Large intestine (tissue), 12 donors: ENCODE measurements at places on chromosomes 6 and 20. TPM values are rescaled to one million over a fixed set of nuclear protein-coding genes. Genes with fewer than 3 reads are reported as not detected.

GRCh38 chr6:128397996-128398395 lies 122.4 kb downstream of the PTPRK start:
- no peak overlapping the region for H3K27ac ChIP-seq
- H3K36me3 ChIP-seq, result peaks cover 6% of the 10 kb centered on the region
- H3K27me3 ChIP-seq, result no peaks in the 10 kb centered on the region
- no peaks in the 10 kb centered on the region for H3K4me1 ChIP-seq
- no peak overlapping the region for H3K4me3 ChIP-seq
- DNase-seq, result no peak

GRCh38 chr20:17969884-17970409 lies 1.1 kb downstream of the MGME1 start:
- peak overlapping the region; percentile 93 for H3K4me3 ChIP-seq
- peak overlapping the region; percentile 99 for H3K27ac ChIP-seq
- DNase-seq, result peak; percentile 80
- peaks cover 6% of the 10 kb centered on the region for H3K4me1 ChIP-seq

GRCh38 chr20:13302647-13303450 lies 81.8 kb downstream of the ISM1 start:
- peak overlapping the region; percentile 54 for H3K27ac ChIP-seq
- H3K4me1 ChIP-seq, result peaks cover 16% of the 10 kb centered on the region

DNA sequence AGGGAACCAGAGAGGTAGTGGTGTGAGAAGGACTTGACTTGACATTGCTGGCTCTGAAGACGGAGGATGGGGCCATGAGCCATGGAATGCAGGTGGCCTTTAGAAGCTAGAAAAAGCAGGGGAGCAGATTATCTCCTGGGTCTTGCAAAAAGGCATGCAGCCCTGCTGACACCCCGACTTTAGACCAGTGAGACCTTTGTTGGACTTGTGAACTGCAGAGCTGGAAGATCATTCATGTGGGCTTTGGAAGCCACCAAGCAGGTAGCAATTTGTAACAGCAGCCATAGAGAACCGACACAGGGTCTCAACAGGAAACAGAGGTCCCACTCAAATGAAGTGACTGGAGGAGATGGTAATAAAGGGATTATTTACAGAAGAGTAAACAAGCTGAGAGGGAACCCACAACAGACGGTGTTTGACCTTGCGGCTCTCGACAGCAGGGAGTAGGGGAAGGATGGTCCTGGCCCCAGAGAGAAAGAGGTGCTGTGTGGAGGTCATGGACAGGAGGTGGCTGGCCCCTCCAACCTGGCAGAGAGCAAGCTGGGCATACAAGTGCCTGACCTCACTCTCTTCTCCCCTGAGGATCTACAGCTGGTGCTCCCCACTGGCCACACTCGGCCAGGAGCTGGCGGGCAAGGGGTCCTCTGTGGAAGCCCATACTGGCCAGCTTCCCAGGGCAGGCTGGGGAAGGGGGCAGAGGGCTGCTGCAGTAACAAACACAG lies 43.9 kb downstream of the SLC22A23 start:
- peaks cover 57% of the 10 kb centered on the region for H3K4me1 ChIP-seq
- H3K27ac ChIP-seq, result no peak overlapping the region
- no peaks in the 10 kb centered on the region for H3K27me3 ChIP-seq
- peaks cover 14% of the 10 kb centered on the region for H3K36me3 ChIP-seq
- no peak overlapping the region for H3K4me3 ChIP-seq
- no peak for DNase-seq

DNA sequence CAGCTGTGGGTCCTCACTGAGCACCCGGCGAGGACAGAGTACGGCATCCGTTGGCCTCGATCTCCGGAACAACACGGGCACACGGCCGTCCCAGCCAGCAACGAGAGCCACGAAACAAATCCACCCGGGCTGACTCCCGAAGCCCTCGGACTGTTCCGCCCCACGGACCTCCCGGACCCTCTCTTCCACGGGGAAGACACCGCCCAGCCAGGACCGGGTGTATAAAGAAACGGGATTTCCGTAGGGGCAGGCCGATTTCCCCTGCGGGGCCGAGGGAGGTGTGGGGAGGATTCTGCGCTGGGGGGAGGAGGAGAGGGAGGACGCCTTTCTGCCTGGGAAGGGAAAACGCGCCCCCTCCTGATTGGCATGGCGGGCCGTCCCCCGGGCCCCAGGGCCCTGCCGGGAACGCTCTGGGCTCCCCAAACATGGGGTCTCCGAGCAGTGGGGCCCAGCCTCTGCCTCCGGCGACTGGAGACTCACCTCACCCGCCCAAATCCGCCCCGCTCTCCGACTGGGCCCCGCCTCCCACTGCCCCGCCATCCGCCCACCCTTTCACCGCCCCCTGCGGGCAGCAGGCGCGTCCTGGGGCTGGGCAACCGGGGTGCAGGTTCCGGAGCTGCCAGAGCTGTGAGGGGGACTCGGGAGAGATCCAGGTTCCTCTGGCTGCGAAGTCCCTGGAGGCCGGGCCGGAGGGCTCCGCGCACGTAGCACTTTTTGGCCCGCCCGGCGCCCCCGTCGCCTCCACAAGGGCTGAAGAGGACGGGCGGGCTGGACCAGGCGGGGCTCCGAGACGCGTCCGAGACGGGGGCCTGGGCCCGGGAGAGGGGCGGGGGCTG lies 679 bp upstream of the PPDPF start:
- DNase-seq, result no peak
- peaks cover 16% of the 10 kb centered on the region for H3K36me3 ChIP-seq
- H3K27ac ChIP-seq, result peak overlapping the region; percentile 65
- H3K27me3 ChIP-seq, result peaks cover 28% of the 10 kb centered on the region

DNA sequence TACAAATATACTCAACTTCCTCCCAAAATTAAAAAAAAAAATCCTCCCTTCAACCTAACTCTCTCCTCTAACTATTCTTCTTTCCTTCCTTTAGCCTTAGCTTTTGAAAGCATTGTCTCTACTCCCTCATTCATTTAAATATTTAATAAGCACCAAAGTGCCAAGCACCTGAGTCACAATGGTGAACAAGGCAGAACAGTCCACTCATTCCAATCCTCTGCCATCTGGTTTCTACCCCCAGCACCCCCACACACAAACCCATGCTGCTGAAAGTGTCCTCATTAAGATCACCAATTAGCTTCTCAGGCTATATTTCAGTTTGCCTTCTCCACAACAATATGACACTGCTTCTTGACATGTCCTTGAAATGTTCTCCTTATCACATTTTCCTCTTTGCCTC lies 76.3 kb downstream of the DTNBP1 start:
- H3K27me3 ChIP-seq, result no peaks in the 10 kb centered on the region
- no peak for DNase-seq
- H3K4me3 ChIP-seq, result no peak overlapping the region

- peaks cover 12% of the 10 kb centered on the region for H3K36me3 ChIP-seq
- H3K27ac ChIP-seq, result no peak overlapping the region
- no peaks in the 10 kb centered on the region for H3K27me3 ChIP-seq
- H3K4me3 ChIP-seq, result no peak overlapping the region
- no peaks in the 10 kb centered on the region for H3K4me1 ChIP-seq
- DNase-seq, result no peak
These were observed 22.9 kb downstream of the GTF2H5 start for GRCh38 chr6:158191032-158191431.

GRCh38 chr6:117906958-117907600 lies at the start of gene SLC35F1:
SLC35F1 (plus strand) TSS chr6:117907264.
- peak; percentile 48 for DNase-seq
- H3K27ac ChIP-seq, result no peak within 1 kb of the TSS
- H3K36me3 ChIP-seq, result no peaks in the 10 kb centered on the region
- peaks cover 42% of the 10 kb centered on the region for H3K27me3 ChIP-seq
- H3K4me1 ChIP-seq, result no peaks in the 10 kb centered on the region
- peak within 1 kb of the TSS; percentile 45 for H3K4me3 ChIP-seq

GRCh38 chr6:63997734-63998133 lies 362.1 kb downstream of the PHF3 start:
- H3K36me3 ChIP-seq, result no peaks in the 10 kb centered on the region
- no peak overlapping the region for H3K27ac ChIP-seq
- H3K4me1 ChIP-seq, result no peaks in the 10 kb centered on the region
- H3K4me3 ChIP-seq, result no peak overlapping the region
- no peak for DNase-seq

DNA sequence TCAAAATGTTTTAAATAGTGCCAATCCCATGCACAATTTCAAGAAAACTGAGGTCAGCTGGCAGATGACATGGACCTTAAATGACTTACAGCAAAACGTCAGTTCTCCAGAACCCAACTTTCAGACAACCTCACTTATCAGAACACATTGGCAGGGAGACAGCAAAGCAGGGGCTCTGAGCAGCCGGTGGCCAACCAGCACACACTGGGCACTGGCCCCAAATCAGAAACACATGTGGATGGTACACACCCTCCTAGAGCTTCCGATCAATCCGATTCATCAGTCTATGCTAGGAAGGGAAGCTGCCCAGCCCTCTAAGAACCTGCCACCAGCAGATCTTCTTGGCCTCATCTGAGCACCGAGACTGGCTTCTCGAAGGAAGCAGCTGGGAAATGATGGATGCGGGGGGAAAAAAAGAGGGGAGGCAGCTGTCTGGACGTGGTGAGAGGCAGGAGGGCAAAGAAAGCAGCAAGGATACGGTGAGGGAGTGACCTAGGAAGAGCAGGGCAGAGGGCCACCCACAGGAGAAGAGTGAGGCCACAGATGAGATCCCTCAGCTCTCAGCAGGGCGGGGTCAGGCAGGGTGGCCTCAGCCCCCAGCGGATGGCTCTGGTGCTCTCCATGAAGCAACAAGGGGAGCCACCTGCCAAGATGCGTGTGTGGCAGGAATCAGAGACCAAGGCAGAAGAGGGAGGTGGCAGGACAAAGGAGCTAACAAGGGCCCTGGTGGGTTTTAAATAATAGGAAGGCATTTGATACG lies 32.9 kb downstream of the TAF4 start:
- H3K4me3 ChIP-seq, result no peak overlapping the region
- DNase-seq, result no peak
- no peaks in the 10 kb centered on the region for H3K36me3 ChIP-seq
- H3K4me1 ChIP-seq, result no peaks in the 10 kb centered on the region

DNA sequence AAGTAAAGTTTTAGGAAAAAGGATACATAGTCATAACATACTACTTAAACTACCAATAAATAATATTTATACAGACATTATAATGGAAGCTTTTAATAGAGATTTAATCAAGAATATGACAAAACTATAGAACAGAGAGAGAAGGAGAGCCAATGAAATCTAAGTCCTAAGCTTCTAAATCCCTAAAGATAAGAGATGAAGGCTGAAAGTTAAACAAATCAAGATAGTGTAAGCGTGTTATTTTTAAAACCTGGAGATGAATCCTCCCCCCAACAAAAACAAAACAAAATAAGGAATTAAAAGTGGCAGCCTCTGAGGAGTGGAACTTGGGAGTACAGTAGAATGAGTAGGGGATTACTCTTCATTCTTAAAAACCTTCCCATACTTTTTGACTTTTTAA lies 145.9 kb downstream of the TBC1D32 start:
- DNase-seq, result no peak
- H3K4me1 ChIP-seq, result no peaks in the 10 kb centered on the region
- no peak overlapping the region for H3K4me3 ChIP-seq

- peaks cover 11% of the 10 kb centered on the region for H3K4me1 ChIP-seq
- H3K27ac ChIP-seq, result no peak overlapping the region
- no peaks in the 10 kb centered on the region for H3K36me3 ChIP-seq
- DNase-seq, result peak; percentile 5
- H3K27me3 ChIP-seq, result peaks cover 38% of the 10 kb centered on the region
These were observed 844 bp downstream of the WFDC2 start for GRCh38 chr20:45470262-45470931.

DNA sequence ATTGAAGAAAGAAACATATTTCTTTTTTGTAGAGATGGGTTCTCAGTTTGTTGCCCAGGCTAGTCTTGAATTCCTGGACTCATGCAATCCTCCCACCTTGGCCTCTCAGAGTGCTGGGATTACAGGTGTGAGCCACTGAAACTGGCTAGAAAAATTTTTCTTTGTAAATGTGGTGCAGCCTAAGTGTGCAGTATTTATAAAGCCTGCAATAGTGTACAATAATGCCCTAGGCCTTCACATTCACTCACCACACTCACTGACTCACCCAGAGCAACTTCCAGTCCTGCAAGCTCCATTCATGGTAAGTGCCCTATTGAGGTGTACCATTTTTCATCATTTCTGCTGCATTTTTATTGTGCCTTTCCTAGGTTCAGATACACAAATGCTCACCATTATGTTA lies 31.4 kb downstream of the NHSL1 start:
- H3K27ac ChIP-seq, result no peak overlapping the region
- no peak overlapping the region for H3K4me3 ChIP-seq
- H3K27me3 ChIP-seq, result no peaks in the 10 kb centered on the region
- H3K36me3 ChIP-seq, result peaks cover 69% of the 10 kb centered on the region
- no peak for DNase-seq
- H3K4me1 ChIP-seq, result peaks cover 3% of the 10 kb centered on the region

- DNase-seq, result peak; percentile 48
- no peak overlapping the region for H3K4me3 ChIP-seq
- H3K27me3 ChIP-seq, result no peaks in the 10 kb centered on the region
- peaks cover 23% of the 10 kb centered on the region for H3K36me3 ChIP-seq
- peak overlapping the region; percentile 18 for H3K27ac ChIP-seq
These were observed 12.4 kb downstream of the FRS3 start for GRCh38 chr6:41767112-41767833.

- H3K27ac ChIP-seq, result no peak overlapping the region
- no peak overlapping the region for H3K4me3 ChIP-seq
- H3K36me3 ChIP-seq, result no peaks in the 10 kb centered on the region
These were observed 38.5 kb upstream of the GPR6 start for GRCh38 chr6:109939654-109940053.

DNA sequence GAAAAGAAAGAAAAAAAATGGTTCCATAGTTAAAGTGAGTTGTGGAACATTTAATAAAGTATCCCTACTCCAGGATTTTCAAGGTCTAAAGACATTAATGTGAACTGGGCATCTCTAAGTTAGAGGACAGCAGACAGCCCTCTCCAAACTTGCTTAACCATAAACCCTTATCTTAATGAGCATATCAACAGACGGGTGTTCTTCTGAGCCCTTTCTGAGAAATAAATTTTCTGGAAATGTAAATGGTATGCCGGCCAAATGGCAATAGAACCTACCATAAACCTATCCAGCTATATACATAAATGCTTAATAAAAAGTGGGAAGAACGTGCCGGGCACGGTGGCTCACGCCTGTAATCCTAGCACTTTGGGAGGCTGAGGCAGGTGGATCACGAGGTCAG lies 12.5 kb downstream of the SLC18B1 start:
- DNase-seq, result no peak
- no peak overlapping the region for H3K4me3 ChIP-seq
- no peak overlapping the region for H3K27ac ChIP-seq
- no peaks in the 10 kb centered on the region for H3K4me1 ChIP-seq

DNA sequence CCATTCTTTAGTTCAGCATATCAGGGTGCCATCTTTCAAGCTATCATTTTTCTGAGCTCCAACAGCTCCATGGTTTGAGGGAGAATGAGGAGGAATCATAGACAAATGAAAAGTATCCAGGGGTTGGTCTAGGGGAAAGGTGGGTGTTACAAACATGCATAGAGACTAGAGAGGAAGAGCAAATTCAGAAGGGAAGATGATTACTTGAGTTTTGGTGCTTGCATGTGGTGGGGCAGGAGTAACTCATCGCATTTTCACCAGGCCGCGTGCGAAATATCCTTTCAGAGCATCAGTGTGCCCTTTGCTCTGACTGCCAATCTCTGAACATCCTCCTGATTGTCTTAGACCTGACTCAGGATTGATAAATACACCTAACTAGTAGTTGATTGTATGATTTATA lies 7.7 kb upstream of the BICRAL start:
- no peaks in the 10 kb centered on the region for H3K27me3 ChIP-seq
- no peak overlapping the region for H3K4me3 ChIP-seq

- H3K4me3 ChIP-seq, result no peak overlapping the region
- peaks cover 4% of the 10 kb centered on the region for H3K27me3 ChIP-seq
- no peak overlapping the region for H3K27ac ChIP-seq
- H3K4me1 ChIP-seq, result no peaks in the 10 kb centered on the region
These were observed 87.6 kb downstream of the ERMARD start for GRCh38 chr6:169839029-169839481.

OLIG3 gene
- not detected for polyA plus RNA-seq

CRYBG1 gene
- polyA plus RNA-seq, result 26.5 TPM

RGS17 gene
- 2.4 TPM for polyA plus RNA-seq

RPS18 gene
- polyA plus RNA-seq, result 5,002 TPM

PSORS1C2 gene
- polyA plus RNA-seq, result 0.04 TPM

DEFB132 gene
- not detected for polyA plus RNA-seq

ZC2HC1B gene
- not detected for polyA plus RNA-seq

WFDC10B gene
- polyA plus RNA-seq, result not detected
